Transverse colon (tissue), 4 donors: ENCODE measurements at places on chromosomes 3 and 15. TPM values are rescaled to one million over a fixed set of nuclear protein-coding genes. Genes with fewer than 3 reads are reported as not detected.

GRCh38 chr15:31453558-31454318 lies 127.1 kb downstream of the KLF13 start:
- H3K27ac ChIP-seq, result no peak overlapping the region
- no peaks in the 10 kb centered on the region for H3K27me3 ChIP-seq
- no peaks in the 10 kb centered on the region for H3K36me3 ChIP-seq
- H3K4me3 ChIP-seq, result no peak overlapping the region
- DNase-seq, result peak; percentile 6

DNA sequence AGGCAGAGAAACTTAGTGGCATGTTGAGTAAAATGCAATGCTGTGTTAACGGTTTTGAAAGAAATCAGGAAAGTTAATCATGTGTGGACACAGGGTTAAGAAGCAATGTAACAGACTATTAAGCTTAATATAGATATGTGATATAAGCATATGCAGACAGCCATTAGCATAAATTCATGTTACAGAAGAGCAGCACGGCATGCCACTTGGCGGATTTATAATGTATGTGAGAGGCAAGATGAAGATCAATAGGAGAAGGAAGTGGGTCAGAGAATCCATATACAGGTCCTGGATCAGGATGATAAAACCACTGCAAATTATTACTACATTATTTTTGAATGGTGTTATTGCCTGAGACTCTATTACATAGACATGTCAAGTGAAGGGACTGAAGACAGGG lies 694.3 kb downstream of the MCTP2 start:
- no peaks in the 10 kb centered on the region for H3K27me3 ChIP-seq
- H3K4me3 ChIP-seq, result no peak overlapping the region
- H3K4me1 ChIP-seq, result no peaks in the 10 kb centered on the region
- no peak for DNase-seq

The PP2D1 gene
- total RNA-seq, result not detected

- no peaks in the 10 kb centered on the region for H3K27me3 ChIP-seq
- no peak for DNase-seq
- H3K4me3 ChIP-seq, result no peak overlapping the region
- no peak overlapping the region for H3K27ac ChIP-seq
- no peaks in the 10 kb centered on the region for H3K36me3 ChIP-seq
- H3K4me1 ChIP-seq, result no peaks in the 10 kb centered on the region
Observed at GRCh38 chr15:73717802-73718201, 33.6 kb downstream of the CD276 start.

The UNC45A gene
- 57.8 TPM for total RNA-seq

DNA sequence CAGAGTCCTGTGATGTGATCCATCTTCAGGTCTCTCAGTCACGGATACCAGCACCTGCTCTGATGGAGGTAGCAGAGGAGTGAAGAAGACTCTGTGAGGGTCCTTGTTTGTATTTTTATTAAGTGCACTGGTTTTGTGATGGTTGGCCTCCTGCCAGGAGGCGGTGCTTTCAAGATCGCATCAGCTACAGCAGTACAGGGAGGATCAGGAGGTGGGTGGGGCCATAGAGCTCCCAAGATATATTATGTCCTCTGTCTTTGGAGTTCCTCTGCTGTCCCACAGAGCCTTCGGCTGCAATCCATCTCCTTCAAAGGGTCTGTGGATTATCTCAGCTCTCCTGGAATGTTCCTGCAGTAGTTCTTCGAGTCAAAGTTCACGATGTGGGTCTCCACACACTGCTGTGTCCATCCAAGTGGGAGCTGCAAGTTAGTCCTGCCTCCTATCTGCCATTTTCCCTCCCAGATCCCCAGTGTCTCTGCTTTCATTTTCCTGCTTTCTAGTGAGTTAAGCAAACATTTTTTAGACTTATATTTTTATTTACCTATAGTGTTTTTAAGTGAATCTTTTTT lies 54.7 kb downstream of the TM2D3 start:
- no peaks in the 10 kb centered on the region for H3K4me1 ChIP-seq
- peaks cover 26% of the 10 kb centered on the region for H3K27me3 ChIP-seq
- no peak overlapping the region for H3K27ac ChIP-seq
- no peaks in the 10 kb centered on the region for H3K36me3 ChIP-seq

DNA sequence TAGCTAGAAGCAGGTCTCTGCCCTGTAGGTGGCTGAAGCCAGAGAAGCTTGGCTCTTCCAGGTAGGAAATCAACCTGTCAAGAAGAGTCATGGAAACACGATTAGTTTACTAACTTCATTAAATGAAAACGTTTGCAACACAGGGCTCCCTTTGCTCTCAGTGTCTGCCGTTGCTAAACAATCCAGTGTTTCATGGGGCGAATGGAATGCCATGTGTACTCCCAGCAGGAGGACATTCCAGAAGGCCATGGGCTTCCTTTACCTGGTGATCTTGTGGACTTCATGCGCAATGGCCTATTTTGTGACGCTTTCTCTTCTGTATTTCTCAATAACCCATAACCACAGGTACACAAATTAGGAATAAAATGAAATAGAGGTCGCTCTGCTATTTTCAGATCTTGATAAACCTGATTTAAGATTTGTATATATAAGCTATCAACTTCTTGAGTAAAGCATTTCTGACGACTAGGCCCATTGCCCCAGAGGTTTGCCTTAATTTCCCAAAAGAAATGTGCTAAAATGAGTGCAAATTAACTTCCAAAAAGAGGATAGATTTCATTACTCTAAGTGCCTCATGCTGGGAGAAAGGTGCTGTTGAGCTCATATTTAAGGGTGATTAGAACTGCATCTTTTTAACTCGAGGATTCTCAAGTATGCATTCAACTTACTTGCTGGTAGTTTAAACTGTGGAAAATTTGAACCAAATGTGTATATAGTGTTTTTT lies 171.0 kb downstream of the EPHA3 start:
- no peak overlapping the region for H3K27ac ChIP-seq
- no peak for DNase-seq
- no peaks in the 10 kb centered on the region for H3K27me3 ChIP-seq
- no peaks in the 10 kb centered on the region for H3K36me3 ChIP-seq
- H3K4me1 ChIP-seq, result no peaks in the 10 kb centered on the region
- no peak overlapping the region for H3K4me3 ChIP-seq

The ITIH1 gene
- not detected for total RNA-seq

The CACNA1D gene
- total RNA-seq, result 20.9 TPM

- H3K4me3 ChIP-seq, result no peak overlapping the region
- H3K4me1 ChIP-seq, result no peaks in the 10 kb centered on the region
- DNase-seq, result no peak
- no peaks in the 10 kb centered on the region for H3K36me3 ChIP-seq
- no peaks in the 10 kb centered on the region for H3K27me3 ChIP-seq
Observed at GRCh38 chr3:480070-480469, 283.5 kb downstream of the CHL1 start.

DNA sequence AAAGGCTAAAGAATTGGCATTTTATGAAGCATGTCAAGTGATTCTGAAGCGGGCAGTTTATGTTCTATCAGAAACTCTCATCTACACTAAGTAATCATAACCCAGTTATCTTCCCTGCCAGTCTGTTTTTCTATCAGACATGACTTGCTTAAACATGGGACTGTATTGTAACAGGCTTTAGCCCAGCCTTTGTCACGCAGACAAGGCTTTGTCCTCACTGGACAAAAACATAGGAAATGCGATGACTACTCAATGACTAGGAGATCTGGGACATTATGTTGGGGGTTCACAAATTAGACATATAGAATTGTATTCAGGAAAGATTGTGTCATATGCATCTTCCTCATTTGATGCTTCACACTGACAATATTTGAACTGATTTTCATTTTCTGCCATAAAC lies 115.5 kb downstream of the GADL1 start:
- H3K27me3 ChIP-seq, result no peaks in the 10 kb centered on the region
- no peak overlapping the region for H3K4me3 ChIP-seq
- no peak for DNase-seq
- no peaks in the 10 kb centered on the region for H3K36me3 ChIP-seq
- no peak overlapping the region for H3K27ac ChIP-seq

- H3K4me3 ChIP-seq, result no peak overlapping the region
- DNase-seq, result no peak
- H3K36me3 ChIP-seq, result no peaks in the 10 kb centered on the region
- no peaks in the 10 kb centered on the region for H3K4me1 ChIP-seq
Observed at GRCh38 chr3:17013050-17013449, 128.3 kb downstream of the PLCL2 start.

GRCh38 chr15:37038716-37039106 lies 61.6 kb downstream of the MEIS2 start:
- no peaks in the 10 kb centered on the region for H3K27me3 ChIP-seq
- H3K36me3 ChIP-seq, result no peaks in the 10 kb centered on the region
- no peak overlapping the region for H3K27ac ChIP-seq
- DNase-seq, result no peak
- H3K4me3 ChIP-seq, result no peak overlapping the region
- H3K4me1 ChIP-seq, result peaks cover 3% of the 10 kb centered on the region

The WDR93 gene
- not detected for total RNA-seq

The LRRC2 gene
- not detected for total RNA-seq

DNA sequence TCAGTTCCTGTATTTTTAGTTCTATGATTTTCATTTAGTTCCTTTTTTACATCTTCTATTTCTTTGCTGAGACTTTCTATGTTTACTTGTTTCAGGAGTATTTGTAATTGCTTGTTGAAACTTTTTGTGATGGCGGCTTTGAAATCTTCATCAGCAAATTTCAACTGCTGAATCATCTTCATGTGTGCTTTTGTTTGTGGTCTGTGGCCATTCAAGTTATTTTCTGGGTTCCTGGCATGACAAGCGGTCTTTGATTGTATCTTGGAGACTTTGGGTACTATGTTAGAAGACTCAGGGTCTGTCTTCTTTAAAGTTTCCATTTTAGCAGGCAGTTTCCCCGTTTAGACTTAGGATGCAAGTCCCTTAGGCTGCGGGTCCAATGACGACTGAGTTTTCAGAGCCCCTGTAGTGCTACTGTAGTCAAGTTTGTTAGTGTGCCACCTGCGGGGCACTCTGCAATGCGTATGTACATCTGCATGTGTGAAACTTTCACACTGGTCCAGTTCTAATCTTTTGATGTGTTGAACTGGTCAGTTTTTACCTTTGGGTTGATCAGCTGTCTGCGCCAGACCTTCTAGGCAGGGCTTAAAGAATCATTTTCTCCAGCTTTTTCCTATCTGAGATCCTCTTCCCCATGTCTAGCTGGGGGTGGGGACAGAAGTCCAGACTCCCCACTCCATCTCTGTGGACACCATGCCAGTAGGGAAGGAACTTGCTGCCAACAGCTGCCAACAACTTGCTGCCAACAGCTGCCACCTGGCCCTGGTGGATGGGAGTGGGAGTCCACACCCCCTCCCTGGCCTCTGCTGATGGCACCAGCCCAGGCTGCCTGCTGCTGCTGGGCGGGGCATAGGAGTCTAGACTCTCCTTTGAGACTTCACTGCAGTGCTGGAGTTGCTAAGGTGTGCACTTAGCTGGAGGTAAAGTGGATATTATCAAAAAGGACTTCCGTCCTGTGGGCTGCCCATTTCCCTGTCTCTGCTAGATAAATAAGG lies 190.9 kb downstream of the TJP1 start:
- H3K36me3 ChIP-seq, result no peaks in the 10 kb centered on the region
- no peak overlapping the region for H3K4me3 ChIP-seq
- no peaks in the 10 kb centered on the region for H3K4me1 ChIP-seq
- no peak overlapping the region for H3K27ac ChIP-seq
- peak; percentile 54 for DNase-seq

DNA sequence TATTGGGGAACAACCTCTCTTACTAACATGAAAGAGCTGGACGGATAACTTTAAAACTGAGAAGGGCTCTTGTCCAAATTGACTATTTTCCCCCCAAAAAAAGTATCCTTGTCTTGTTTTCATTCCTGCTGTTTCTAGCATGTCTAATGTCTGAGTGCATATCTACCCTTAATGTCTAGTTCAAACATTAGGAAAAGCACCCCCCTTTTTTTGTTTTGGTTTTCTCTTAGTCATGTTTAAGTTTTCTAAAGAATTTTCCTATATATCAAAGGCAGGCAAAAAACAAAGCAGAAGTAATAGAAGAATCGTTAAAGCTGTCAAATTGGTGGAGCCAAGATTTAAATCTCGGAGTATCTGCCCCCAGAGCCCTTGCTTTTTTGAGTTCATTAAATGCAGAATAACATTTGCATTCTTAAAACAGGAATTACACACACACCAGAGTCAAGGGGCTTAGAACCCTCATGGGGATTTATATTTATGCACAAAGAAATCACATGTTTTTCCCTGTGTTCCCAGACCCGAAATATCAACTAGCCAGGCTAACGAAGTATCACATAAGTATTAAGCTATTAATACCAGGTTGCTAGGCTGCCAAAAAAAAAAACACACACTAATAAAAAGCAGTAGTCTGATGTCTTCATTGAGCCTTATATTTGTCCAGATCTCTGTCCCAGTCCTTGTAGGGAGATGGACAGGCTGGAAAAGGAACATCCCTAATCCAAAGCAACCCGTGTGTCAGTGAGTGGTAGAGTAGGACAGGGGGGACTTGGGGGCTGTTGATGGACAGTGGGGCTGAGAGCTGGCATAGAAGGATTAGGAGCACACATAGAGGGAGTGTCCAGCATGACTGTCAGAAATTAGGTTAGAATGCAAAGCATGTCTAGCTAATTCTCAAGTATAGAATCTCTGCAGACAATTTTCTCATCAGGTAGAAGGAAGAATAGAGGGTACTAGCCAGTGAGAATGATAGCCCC lies 103.6 kb upstream of the BFSP2 start:
- H3K36me3 ChIP-seq, result no peaks in the 10 kb centered on the region
- no peaks in the 10 kb centered on the region for H3K27me3 ChIP-seq
- H3K4me3 ChIP-seq, result no peak overlapping the region
- H3K4me1 ChIP-seq, result no peaks in the 10 kb centered on the region
- DNase-seq, result no peak
- no peak overlapping the region for H3K27ac ChIP-seq

- peaks cover 50% of the 10 kb centered on the region for H3K4me1 ChIP-seq
- peaks cover 11% of the 10 kb centered on the region for H3K27me3 ChIP-seq
- no peaks in the 10 kb centered on the region for H3K36me3 ChIP-seq
- DNase-seq, result no peak
Observed at GRCh38 chr3:195809796-195810454, 1.8 kb downstream of the MUC4 start.

The RBSN gene
- 18.0 TPM for total RNA-seq

DNA sequence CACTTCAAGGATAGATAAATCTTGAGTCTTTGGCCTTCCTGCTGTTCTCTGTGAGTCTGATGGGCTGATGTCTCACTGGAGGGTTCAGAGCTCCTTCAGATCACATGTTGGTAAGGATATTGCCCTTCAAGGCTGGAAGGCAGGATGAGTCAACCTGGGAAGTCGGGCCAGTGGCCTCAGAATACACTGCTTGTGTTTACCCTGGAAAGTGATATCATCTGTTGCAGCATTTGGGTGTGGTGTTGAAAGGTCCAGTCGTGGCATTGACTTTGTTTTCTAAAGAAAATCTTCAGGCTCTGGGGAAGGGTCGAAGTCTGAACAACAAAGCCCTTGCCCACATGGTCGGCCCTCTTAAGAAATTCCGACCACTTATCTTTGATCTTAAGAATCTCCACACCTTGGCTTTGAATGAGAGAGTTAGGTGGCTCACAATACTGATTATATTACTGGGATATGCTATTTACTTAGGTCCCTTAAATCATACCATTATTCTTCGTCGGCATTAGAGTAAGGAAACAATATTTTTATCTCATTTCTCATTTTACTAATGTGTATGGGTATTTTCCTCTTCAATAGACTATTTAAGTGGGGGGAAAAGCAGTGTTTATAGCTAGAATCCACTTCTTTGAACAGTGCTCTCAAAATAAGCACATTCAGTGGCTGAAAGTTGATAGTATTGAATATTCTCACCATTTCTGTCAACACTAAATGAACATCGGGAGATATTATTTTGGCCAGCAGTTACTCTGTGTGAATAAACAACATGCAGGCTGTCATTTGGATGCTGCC lies 303.9 kb upstream of the RASGRP1 start:
- no peaks in the 10 kb centered on the region for H3K36me3 ChIP-seq
- no peak overlapping the region for H3K4me3 ChIP-seq
- no peaks in the 10 kb centered on the region for H3K27me3 ChIP-seq
- no peak overlapping the region for H3K27ac ChIP-seq
- DNase-seq, result peak; percentile 50

The ASB14 gene
- total RNA-seq, result not detected

The CHRNA3 gene
- 6.0 TPM for total RNA-seq

The PLA1A gene
- 0.95 TPM for total RNA-seq
